ENCODE measurements at places on chromosomes 16 and 17. TPM values are rescaled to one million over a fixed set of nuclear protein-coding genes. Genes with fewer than 3 reads are reported as not detected.

- no peak for DNase-seq
Observed at GRCh38 chr17:73335591-73336407, 24.0 kb upstream of the CDC42EP4 start.

DNA sequence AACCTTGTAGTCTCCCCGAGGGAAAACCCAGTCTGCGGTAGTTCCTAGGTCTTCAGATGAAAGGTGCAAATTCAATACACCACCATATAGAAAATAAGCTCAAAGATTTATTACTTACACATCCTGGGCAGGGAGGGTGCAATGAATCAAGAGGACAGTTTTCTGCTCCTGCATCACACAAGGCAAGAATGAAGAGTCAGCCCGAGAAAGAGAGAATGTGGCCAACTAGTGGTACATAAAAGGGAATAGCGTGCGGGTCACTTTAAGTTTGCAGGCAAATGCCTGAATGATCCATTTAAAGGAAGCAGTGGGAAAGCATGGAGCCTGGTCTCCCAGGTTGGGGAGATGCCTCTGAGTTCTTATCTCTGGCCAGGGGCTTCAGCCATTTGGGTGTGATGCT is 403.4 kb downstream of the GRIN2A start:
- DNase-seq: no peak

GRCh38 chr17:48973806-48974205 is 5.4 kb upstream of the GIP start:
- no peak for DNase-seq

GRCh38 chr16:53542283-53542682 is 39.3 kb upstream of the AKTIP start:
- no peak for DNase-seq

DNA sequence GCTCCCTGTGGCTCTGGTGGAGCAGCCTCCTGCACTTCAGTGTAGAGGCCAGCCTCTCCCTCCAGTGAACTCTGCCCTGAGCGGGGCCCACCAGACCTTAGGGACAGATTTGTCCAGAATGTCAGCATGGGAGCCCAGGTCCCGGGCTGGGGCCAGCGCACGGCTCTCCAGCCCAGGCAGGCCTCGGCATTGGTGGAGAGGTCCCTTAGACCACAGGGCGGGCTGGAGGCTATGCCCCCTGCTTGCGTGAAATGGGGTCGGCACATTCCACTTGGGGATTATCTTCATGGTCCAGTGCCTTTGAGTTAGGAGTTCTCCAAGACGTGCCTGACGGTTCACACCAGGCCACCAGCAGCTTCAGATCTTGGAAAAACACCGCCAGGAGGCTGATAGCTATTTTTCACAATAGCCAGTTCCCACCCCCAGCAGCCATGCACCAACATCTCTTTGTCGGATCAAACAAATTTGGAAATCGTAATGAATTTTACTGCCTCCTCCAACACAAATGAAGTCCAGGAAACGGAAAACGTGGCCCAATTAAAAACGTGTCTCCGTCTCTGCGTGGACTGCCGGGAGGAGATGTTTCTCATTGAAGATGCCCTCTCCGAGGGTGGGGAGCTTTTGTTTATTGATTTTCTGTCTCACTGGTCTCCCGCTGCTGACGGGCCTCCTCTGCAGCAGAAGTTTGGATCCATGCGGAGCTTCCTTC is 110.0 kb upstream of the CIBAR2 start:
- DNase-seq: no peak

DNA sequence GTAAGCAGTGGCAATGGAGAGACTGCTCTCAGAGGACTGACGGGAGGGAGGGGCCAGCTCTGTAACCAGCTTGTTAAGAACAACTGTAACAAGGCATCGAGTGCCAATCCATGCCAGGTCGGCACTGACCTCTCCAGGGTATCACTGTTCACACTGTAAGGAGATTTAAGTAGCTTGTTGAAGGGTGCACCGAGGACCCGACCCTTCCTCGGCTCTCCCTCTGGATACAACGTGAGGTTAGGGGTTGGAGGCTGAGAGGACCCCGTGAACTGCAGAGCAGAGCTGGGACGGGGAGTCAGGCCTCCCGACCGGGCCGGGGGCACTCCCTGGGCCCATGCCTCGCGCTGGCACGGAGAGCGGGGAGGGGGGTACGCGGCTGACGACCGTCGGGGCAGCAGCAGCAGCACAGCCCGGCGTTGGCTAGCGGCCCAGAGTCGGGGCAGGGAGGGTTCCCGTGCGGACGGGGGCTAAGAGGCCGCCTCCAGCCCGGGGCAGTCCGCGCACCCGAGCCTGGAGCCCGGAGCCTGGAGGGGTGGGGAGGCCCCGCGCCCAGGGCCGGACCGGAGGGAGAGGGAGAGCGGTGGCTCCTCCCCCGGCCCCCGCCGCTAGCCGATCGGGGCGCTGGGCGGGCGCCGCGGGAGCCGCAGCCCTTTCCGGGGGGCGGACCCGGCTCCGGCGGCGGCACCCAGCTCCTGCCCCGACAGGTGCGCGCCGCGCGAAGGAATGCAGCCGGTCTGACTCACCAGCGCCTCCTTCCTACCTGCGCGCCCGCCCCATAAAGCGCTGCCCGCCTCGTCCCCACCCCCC is at the start of gene ITGB4:
TSS of gene ITGB4 (plus strand) at position 804 of the 807 bp plus-strand sequence. CDS start 3,245 bp downstream, outside the sequence.
- no peak for DNase-seq

DNA sequence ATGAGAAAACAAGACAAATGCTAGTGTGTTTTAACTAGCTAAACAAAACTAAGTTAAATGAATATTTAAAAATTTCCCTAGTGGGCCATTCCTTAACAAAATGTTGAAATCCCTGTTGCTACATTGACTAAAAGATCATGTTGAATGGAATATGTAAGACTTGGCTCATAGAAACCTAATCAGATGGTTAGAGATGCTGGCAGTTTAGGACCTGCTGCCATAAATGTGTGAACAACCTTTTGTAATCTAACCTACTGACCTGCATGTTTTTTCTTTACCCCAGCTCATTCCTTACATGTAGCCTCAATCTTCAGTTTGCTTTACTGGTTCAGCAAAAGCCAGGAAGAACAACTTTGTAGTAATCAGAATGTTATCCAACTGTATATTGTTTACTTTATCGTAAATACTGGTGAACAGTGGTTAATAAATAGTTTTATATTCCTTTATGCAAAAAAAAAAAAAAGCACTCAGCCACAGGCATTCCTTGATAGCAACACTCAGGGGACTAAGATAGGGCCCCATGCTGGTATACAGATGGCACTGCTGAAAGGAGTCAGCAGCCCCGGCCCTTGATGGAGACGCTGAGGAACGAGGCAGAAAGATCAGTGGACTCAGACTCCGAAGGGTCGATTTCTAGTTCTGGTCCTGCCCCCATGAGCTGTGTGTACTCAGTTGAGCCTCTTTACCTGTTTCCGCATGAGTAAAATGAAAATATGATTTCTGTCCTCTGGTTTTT is 78.2 kb downstream of the MARF1 start:
- DNase-seq: no peak

DNA sequence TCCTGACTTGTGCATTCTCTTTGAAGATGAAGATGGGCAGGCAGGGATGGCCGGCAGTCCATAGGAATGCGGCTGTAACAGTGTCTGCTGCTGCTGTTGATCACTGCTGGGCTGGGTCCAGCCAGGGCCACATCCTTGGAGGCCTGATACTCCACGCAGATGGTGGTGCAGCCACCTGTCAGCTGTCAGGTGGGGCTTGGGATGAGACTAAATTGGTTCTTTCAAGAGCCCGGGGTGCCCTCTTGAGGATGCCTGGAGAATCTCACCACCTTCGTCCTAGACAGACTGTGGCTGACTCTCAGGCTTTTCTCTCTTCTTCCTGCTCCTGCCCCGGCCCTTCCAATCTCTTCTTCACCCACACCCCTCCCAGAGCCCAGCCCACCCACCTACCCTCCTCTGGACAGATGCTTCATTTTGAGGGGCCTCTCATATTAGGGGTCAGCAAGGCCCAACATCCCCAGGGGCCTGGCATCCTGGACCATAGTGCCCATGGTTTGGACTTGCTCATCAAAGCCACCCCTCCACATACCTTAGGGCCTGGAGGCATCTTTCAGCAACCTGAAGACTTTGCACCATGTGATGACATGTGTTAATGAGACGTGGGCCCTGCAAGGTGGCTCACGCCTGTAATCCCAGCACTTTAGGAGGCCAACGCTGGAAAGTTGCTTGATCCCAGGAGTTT is 19.1 kb downstream of the OSBPL7 start:
- DNase-seq: no peak

DNA sequence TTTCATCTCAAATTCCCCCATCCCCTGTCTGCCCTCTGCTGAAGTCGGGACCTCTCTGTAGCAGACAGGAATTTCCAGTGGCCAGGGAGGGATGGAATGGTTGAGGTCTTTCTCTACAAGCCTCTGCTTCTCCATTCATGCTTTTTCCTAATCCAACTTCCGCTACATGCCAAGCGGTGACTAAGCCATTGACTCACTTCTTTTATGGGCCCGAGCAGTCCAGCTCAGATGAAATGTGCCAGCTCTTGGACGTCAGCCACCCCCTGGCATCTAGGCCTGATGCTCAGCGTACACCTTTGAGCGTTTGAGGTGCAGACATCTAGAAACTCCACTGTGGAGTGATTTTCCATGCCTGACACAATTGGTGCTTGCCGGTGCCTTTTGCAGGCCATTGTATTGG is 40.7 kb upstream of the GPR139 start:
- DNase-seq: no peak

GRCh38 chr16:12907670-12908233 is 6.4 kb downstream of the SHISA9 start:
- DNase-seq: no peak

DNA sequence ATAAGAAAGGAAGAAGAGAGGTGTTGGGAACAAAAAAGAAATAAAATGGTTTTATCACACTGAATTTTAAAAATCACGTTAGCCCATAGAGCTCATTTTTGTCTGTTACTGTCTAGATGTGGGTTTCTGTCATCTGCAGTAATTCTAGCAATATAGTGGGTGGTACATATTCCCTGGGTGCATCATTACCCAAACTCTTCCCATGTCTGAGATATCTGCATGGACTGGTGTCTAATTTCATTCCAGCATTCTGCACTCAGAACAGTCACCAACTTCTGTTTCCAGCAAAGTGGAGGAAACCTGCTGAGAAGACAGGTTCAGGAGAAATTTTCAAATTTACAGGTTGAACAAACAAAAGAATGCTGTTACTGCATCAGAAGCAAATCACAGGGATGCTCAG is 263.8 kb downstream of the CDH11 start:
- no peak for DNase-seq

DNA sequence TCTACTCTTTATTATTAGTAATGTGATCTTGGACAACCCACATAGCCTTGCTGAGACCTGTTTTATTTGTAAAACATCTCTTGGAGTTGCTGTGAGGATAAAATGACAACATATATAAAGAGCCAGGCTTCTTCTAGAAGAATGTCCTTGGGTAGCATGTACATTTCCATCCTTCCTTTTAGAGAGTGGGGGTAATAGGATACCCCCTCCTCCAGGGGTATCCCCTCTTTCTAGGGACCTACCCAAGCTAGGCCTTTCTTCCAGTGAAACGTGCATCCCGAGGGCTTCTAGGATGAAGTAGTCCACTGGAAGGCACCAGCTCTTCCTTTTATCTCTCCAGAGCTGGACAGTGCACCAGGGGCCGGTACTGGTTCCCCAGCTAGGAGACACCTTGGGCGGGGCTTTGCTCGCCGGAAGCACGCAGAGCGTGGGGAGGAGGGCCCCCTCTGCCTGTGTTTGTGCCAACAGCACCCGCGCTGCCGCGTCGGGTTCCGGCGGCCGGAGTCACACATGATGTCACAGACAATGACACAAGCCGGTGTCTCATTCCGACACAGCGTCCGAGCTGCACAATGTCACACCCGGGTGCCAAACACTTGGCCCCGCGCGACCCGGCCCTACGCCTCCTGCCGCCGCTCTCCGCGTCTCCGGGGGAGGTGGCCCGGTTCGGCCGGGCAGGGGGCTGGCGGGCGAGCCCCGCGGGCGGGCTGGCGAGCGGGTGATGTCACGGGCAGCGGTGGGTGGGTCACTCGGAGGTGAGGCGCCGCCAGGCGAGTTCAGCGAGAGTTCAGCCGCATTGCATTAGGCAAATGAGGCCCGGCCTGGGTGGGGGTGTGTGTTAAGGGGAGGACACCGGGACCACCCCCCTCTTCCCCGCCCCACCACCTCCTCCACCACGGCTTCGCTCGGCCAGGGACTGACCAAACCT is 23.4 kb downstream of the GJD3 start:
- DNase-seq: peak; percentile 67

DNA sequence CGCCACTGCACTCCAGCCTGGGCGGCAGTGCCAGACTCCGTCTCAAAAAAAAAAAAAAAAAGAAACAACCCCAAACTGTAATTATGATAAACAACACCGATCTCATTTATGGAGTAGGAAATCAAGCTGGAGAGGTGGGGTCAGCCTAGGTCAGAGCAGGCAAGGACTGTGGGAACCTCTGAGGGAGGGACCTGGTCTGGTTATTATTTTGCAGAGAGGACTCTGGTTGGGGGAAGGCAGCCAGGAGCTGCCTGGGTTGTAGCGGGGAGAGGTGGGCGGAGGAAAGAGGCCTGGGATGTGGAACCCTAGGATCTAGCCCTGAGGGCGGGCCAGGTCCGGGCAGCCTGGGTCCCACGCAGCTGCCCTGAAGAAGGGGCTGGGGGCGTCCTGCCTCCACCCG is 10.9 kb upstream of the HS3ST6 start:
- DNase-seq: no peak

DNA sequence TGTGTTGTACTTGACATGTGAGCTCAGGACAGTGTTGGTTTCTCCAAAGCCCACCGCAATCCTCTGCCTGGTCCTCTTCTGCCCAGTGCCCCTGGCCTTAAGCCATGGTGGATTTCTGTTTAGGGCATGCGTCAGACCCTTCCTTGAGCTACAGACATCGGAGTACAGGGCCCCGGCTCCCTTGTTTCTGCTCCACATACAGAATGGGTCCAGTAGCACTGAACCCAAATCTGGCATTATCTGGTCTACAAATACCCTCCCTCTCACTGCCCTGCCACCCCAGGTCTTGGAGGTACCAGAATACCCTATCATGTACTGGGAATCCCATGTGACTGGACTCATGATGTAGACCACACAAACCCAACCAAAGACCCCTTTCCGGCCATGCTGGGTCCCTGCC is 27.4 kb upstream of the ZNHIT3 start:
- no peak for DNase-seq

DNA sequence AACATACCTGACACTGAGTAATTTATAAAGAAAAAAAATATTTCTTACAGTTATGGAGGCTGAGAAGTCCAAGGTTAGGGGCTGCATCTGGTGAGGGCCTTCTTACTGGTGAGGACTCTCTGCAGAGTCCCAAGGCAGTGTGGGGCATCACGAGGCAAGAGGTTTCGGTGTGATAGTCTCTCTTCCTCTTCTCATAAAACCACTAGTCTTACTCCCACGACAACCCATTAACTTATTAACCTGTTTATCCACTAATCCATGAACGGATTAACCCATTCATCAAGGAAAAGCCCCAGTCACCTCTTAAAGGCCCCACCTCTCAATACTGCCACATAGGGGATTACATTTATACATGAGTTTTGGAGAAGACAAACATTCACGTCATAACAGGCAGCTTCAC is 20.1 kb downstream of the CIITA start:
- DNase-seq: no peak

MPP2 gene
- total RNA-seq: 1.9 TPM

PRRT2 gene
- 1.3 TPM for total RNA-seq

ABCA9 gene
- total RNA-seq: 216 TPM

STXBP4 gene
- total RNA-seq: 11.2 TPM

CNTD1 gene
- total RNA-seq: 2.9 TPM

WNT9B gene
- 1.5 TPM for total RNA-seq

GAST gene
- total RNA-seq: not detected

ZG16 gene
- not detected for total RNA-seq

MRPL58 gene
- 48.5 TPM for total RNA-seq
